Urothelium cell line (cell line): ENCODE measurements at places on chromosomes 1 and 21.

- DNase-seq: no peak
These were observed 62.6 kb downstream of the KIF21B start for GRCh38 chr1:200960948-200961340.

DNA sequence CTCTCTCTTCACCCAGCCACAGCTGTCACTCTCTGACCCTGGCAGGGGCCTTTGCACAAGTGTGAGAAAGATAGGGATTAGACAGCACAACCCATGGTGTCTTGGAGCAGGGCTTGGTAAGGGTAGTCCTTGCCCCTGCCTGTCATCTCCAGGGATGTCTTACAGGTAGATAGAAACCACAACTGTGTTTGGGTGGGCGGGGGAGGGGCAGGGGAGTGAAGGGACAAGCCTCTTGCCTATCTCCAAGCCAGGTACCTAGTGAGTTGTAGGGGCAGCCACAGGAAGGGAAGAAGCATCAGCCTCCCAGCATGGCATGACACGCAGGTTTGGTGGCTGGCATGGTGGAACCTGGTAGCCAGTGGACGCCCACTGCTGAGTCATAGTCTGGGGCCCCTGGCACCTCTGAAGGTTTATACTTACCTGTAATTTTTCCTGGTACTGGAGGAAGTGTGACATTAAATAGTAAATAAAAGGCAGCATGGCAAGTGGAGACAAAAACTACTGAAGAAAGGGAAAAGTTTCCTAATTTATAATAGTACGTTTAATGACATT, 97.5 kb downstream of the CLEC20A start:
- DNase-seq: no peak

DNA sequence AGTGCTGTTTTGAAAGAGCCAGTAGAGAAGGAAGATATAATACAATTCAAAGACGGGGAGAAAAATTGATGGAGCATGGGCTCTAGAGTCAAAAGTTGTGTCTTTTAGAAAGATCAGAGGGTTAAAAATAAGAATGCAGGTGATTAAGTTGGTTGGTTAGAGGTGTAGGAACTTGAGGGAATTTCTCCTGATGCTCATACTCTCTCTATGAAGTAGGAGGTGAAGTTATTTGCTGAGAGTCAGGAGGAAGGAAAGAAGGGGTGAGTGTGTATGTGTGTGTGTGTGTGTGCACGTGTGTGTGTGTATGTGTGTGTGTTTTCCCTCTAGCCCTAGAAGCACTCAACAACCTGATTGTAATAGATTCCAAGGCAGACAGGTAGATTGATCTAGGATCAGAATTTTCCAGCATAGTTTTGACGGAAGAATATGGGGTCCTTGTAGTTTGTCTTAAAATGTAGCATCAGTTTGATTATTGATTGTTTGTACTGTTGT, 88.3 kb upstream of the MACF1 start:
- DNase-seq: no peak

DNA sequence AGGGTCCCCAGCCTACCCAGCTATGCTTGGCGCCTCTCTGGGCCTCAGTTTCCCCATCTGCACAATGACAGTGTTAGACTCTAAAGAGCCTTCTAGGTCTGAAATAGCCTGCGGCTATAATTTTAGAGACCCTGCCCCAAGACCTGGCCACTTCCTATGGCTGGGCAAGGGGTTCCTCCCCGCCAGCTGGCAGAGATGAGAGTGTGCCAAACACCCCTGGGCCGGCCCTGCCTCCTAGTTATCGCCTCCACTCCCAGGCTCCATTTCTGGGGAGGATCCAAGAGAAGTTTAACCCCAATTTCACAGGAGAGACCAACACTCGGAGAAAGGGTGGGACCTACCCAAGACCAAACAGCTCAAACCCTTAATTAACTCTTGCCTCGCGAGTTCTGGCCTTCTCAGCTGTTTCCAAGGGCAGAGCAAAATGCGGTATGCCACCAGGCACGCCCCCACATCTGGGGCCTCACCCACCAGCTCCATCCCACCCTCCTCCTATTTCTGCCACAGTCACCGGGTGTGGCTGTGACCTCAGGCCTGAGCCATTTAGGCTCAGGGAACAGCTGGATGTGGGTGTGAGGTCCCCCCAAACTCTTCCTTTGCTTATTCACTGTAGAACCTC, 35.7 kb downstream of the TTC39A start:
- DNase-seq: no peak

DNA sequence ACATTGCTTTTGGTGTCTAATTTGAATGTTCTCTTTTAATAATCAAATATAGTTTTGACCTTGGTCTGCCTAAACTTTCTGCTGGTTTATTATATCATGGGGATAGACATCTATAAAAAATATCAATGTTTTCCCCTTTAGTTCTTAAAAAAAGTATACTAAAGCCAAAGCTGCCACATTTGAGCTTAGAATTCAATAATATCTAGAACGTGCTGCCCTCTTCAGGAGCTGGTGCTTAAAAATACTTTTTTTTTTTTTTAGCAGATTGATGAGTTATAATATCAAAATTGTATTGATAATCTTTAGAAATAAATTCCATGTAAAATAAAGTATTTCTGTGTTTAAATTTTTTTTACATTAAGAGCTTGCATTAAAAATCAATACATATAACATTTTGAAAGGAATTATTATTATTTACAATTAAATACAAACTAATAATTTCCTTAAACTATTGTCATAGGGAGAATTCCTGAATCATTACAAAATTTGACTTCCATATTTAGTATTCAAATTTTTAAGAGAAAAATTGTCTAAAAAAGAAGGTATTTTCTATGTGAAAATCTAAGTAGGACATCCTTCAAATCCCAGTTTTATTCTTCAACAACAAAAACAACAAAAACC, 40.1 kb upstream of the ADGRL2 start:
- no peak for DNase-seq

GRCh38 chr1:154609398-154610380, 1.7 kb upstream of the ADAR start:
- DNase-seq: no peak

- DNase-seq: no peak
These were observed 14.6 kb downstream of the OTUD7B start for GRCh38 chr1:149995927-149996326.

GRCh38 chr1:57512386-57512785, 88.5 kb upstream of the DAB1 start:
- no peak for DNase-seq

DNA sequence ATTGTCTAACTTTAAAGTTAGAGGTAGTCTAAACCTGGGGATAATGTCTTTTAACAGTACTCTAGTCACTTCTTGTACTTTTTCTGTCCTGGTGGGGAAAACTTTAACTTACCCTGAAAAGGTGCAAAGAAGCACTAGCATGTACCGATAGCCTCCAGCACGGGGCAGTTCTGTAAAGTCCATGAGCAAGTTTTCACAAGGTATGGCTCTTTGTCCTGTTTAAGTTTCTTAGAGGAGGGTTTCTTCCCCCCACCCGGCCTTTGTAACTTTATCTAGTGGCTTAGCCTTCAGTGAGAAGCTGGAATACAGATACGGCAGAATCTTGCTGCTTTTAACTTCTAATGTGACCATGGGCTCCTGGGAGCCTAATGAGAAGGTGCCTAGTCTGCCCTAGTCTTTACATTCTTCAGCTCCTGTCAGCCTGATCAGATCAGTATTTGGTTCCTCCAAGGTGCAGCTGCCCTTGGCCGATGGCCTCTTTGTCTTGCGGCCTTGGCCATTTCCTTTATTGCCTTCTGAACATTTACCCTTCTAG, 39.8 kb upstream of the CFAP126 start:
- DNase-seq: no peak

DNA sequence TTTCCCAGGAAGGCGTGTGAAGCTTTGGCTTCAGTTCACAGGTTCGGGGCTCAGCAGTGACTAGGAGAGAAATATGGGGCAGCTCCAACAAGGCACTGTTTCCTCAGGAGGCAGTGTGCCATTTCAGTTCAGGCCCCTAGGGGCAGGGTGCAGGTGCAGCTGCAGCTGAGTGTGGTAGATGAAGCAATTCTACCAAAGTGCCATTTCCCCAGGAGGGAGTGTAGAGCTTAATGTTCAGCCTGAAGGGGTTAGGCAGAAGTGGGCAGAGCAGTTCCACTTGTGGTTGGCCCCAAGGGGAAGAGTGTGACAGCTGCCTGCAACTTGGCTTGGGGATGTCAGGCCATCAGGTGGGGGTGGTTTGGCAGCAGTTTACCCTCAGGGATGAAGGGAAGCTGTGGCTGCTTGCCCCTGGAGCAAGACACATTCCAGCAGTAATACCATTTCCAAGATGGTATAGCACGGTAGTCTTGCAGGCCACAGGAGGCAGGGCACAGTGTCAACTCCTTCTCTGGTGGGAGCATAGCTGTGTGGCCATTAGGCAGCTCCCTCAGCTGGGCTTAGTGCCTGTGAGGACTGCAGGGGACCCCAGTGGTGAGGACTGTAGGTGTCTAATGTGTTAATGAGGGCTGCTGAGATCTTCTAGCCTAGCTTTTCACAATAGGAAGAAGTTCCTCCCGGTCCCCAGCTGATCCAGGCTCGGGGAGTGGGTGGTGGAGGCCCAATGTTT, 34.7 kb downstream of the RGSL1 start:
- DNase-seq: peak; percentile 10

- no peak for DNase-seq
These were observed 11.0 kb downstream of the ETV3L start for GRCh38 chr1:157088607-157089006.

- no peak for DNase-seq
These were observed 3.2 kb downstream of the MECR start for GRCh38 chr1:29227511-29227910.

- no peak for DNase-seq
These were observed 808 bp upstream of the SERINC2 start for GRCh38 chr1:31412205-31412604.

DNA sequence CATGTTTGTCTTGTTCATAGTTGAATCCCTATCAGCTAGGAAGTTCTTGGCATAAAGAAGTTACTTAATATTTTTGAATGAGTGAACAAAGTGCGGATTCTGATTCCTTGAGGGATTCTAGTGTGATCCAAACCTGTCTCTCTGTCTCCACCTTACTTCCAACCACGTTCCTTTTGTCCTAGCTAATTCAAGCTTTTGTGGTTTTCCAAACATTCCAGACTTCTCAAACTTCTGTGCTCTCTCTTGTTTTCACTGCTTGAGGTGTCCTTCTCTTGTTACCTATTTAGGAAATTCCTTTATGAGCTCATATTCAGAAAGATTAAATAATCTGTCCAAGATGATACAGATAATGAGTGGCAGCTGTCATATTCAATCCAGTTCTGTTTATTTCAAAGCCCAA, 353.2 kb downstream of the PTBP2 start:
- DNase-seq: peak; percentile 21

- no peak for DNase-seq
These were observed 91.6 kb downstream of the RGL1 start for GRCh38 chr1:183896466-183897048.

DNA sequence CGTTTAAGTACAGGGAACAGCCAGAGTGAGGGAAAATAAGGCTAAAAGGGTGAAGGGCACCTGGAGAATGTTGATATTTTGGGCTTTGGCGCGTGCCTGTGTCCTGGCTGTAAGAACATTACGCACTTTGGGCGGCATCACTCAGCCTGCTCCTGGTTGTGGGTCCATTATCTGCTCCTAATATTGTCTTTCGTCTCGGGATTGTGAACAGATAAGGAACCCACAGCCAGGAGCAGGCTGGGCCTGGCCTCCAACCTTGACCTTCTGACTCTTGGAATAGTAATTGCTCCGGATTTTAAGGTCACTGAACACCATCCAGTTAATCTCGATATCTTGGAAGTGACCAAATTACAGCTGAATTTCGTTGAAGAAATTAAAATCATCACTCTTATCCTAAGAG, 61.9 kb downstream of the TCP10L start:
- DNase-seq: no peak
